ENCODE measurements at places on chromosomes 3 and 15. TPM values are rescaled to one million over a fixed set of nuclear protein-coding genes. Genes with fewer than 3 reads are reported as not detected.

The SKOR1 gene
- 0.17 TPM for total RNA-seq

The RAB8B gene
- total RNA-seq: 11.7 TPM

The FOXB1 gene
- total RNA-seq: not detected

The SLC24A1 gene
- total RNA-seq: 8.2 TPM

The OR5K2 gene
- not detected for total RNA-seq

The C15orf62 gene
- 0.52 TPM for total RNA-seq

The MOBP gene
- total RNA-seq: 0.21 TPM

The HTR3E gene
- not detected for total RNA-seq

Data from MCF 10A (cell line).